ENCODE measurements at places on chromosomes 5 and 9.
A peak's percentile ranks its signal among the peaks of the same experiment; 100 is the strongest.

GRCh38 chr9:19246891-19247290 is 16.4 kb downstream of the DENND4C start:
- DNase-seq, result no peak

GRCh38 chr5:9447691-9448090 is 98.2 kb downstream of the SEMA5A start:
- DNase-seq, result no peak

GRCh38 chr9:34380034-34380510 is 3.4 kb upstream of the MYORG start:
- DNase-seq, result no peak

DNA sequence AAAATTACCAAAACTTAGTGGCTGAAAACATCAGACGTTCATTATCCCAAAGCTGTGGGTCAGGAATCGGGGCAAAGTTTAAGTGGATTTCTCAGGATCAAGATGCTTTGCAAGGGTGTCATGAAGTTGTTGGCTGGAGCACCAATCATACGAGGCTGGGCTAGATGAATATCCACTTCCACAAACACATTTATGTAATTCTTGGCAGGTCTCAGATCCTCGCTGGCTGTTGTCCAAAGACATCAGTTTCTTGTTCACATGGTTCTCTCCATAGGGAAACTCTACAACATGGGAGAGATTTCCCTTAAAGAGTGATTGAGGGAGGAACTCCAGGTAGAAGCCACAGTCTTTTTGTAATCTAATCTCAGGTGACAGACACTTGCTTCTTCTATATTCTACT is 20.2 kb upstream of the CCDC192 start:
- no peak for DNase-seq

- no peak for DNase-seq
Observed at GRCh38 chr9:98781588-98782383, 14.6 kb downstream of the ANKS6 start.

DNA sequence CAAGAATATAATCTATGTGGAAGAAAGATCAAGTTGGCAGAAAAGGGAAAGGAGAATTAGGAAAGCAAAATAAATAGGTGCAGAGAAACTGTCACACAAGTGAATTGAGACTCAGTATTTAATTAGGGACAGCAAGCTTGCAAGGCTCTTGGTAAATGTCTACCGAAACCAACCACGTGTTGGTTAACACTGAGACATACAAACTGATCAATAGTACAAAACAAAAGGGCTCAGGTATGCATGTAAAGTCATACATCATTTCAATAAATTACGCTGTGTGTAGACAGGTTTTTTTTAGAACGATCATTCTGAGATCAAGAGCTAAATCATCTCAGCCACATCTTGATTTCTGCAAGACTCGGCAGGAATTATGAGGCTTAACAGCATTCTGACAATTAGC is 225.4 kb downstream of the EBF1 start:
- DNase-seq, result peak; percentile 44

DNA sequence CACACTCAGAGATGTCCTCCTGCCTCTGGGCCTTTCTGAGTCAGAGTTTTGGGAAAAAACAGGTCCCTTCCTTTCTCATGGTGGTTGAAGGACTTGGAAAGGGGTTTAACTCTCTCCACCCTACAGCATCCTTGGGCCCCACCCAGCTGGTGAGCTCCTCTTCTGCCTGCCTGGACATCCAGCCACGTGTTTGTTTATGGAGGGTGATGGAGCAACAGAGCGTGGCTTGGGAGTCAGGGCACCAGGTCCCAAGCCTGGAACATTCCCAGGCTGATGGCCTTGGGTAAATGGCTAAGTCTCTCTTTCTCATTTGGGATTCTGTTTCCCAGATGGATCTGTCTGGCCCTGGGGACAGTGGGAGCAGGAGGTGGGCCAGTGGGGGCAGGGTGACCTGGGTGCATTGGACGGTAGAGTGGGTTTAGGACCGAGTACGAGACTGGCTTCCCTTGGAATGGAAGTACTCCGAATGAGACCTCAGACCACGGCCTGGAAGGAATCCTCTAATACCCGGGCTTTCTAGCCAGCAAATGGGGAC is 141.1 kb upstream of the IRX2 start:
- no peak for DNase-seq

GRCh38 chr9:19481121-19481870 is 72.5 kb downstream of the ACER2 start:
- no peak for DNase-seq

- no peak for DNase-seq
Observed at GRCh38 chr5:52735139-52735538, 52.6 kb upstream of the ITGA1 start.

DNA sequence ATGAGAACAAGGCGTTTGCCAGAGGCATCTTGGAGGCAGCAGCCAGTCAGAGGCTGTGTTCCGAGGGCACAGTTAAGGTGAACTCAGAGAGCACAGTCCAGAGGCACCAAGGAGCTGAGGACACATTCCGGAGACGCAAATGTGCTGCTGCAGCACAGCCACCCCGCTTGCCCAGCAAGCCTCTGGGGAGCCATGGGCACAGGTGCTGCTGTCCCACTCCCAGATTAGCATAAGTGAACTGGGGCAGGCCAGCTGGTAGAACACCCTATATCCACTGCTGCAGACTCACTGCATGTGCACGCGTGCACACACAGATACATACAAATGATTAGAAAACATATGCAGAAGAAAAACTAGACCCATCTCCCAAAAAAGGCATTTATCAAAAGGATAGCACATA is 164.5 kb downstream of the EBF1 start:
- no peak for DNase-seq

GRCh38 chr9:37197158-37198038 is 77.0 kb downstream of the ZCCHC7 start:
- no peak for DNase-seq

DNA sequence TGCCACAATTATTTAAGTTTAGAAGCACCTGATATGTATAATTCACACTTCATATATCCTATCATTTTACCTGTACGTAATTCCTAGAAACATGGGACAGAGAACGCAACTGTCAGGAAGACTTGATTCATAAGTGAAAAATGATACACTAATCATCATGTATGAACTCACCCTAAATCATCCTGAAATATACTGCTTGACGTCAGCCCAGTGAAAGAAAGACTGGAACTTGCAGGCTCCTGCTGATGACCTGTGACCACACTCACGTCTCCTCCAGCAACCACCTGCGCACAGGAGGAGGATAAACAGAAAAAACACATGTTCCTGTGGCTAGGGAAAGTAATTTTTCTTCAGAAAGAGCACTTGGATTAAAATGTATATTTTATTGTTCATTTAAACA is 169.7 kb downstream of the MPDZ start:
- no peak for DNase-seq

GRCh38 chr9:68998385-68998784 is 15.5 kb downstream of the PRKACG start:
- no peak for DNase-seq

- DNase-seq, result no peak
Observed at GRCh38 chr5:90191352-90192045, 218.1 kb downstream of the CETN3 start.

GRCh38 chr9:86749161-86749893 is 198.0 kb downstream of the GAS1 start:
- DNase-seq, result no peak

DNA sequence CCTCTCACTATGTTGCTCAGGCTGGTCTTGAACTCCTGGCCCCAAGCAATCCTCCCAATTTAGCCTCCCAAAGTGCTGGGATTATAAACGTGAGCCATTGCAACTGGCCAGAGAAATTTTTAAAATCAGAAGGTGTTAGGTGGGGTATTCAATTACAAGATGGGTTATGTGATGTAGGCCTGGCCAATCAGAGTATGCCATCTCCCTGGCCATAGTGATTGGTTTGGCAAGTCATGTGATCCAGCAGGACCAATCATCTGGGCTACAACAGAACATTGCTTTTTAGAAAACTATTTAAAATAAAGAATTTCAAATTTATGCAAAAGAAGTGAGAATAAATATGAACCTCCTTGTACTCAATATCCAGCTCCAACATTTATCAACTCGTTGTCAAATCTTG is 22.4 kb downstream of the NMRK1 start:
- DNase-seq, result no peak

GRCh38 chr9:89008055-89008743 is 16.9 kb downstream of the S1PR3 start:
- no peak for DNase-seq

DNA sequence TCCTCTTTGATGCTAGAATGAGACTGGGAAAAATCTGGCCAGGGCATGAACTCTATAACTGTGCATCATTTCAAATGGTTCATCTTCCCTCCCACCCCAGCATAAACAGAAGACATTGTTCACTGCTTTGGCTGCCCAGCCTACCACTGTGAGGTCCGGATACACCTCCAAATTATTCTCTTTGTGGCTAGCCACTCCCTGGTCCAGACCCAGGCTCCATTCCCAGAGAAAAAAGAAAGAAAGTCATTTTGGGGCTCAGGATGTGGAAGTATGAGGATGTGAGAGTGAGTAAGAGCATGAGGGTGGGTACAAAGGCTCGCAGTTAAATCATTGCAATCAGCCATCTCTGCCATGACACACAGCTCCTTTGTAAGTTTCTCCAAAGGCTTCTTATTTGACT is 559.2 kb downstream of the PSAT1 start:
- no peak for DNase-seq

DNA sequence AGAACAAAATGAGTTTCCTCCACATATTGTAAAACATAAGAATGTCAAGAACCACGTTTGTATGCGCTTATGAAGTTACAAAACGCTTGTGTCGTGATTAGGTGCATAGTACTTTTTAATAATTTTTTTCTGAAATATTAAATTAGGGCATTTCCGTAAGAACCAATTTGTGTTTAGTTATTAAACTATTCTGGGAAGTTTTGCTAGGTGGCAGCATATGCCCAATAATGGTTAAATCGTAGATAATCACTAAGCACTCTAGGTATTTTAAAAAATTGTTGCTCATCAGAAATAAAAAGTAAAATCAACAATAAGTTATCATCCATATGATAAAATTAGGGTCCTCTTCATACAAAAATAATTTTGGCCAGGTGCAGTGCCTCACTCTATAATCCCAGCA is 5.4 kb downstream of the SRFBP1 start:
- DNase-seq, result no peak

DNA sequence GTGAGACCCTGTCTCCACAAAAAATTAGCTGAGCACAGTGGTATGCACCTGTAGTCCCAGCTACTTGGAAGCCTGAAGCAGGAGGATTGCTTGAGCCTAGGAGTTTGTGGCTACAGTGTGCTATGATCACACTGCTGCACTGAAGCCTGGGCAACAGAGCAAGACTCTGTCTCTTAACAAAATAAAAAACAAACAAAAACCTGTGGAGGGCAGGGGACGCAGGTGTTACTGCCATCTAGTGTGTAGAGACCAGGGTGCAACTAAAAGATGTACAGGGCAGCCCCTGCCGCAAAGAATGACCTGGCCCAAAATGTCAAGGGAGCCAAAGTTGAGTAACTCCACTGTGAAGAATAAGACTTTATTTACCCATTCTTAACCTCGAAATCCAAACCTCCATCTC is 27.1 kb downstream of the ASPN start:
- peak; percentile 6 for DNase-seq

- peak; percentile 12 for DNase-seq
Observed at GRCh38 chr9:32524892-32525708, 896 bp downstream of the RIGI start.

GRCh38 chr9:35073279-35073612 is 821 bp upstream of the VCP start:
- DNase-seq, result peak; percentile 71

- DNase-seq, result no peak
Observed at GRCh38 chr5:139882316-139882715, 86.7 kb downstream of the PSD2 start.

DNA sequence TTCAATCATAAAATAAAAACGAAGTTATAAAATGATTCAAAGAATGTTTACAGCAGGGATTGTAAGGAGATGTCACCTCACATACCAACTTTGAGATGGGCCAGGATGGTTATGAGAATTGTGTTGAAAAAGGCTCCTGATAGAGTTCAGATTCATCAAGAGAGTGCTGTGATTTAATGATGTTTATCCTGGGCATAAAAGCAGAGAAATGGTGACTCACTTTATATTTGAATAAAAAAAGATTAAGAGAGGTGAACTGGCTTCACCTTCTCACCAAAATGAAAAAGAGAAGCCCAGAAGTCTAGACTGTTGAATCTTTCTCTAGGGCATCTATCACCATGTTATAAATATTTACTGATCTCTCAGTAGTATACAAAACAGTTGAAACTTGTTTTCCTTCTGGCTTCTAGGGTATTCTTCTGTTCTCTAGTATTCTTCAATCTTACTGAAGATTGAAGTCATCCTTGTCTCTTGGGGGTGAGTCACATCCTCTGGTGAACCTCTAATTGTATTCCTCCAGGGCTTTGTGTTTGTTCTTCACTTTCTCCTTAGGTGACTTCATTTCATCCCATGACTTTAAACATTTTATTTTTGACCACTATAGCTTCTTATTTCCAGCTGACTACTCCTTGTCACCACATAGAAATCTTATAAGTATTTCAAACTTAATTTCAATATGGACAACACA is 1237.3 kb upstream of the C9orf72 start:
- no peak for DNase-seq

DNA sequence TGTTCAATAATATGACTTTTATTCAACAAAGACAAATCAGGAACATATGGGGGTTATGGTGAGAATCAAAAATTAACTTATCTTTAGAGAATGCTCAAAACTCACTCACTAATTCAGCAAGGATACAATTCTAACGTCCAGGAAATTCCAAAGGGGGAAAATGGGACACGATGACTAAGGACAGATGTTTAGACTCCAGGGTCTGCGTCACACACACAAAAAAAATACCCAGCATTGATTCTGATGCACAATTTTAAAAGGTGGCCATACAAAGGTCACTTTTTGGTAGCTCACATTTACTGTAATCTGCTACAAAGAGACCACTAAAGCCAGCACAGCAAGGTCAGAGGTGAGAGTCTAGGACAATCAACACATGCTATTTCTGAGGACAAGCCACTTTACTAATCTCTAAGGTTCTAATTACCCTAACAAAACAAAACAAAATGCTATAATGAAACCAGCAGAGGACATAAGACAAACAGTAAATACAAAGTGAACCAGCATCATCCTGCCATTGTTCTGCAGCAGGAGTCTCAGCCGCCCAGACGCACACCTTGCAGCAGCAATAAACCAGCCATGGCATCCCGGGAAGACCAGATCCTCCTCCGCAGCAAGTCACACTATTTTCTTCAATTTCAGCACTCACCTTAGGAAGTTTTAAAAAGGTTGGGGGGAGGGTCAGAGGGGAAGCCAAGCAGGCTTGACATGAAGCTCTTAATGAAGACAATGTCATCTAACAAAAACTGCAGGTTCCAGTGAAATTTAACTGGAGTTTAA is 57.8 kb downstream of the TTC39B start:
- no peak for DNase-seq
